LHCN-M2 (cell line): ENCODE measurements at places on chromosomes 6 and 20.

- no peak for DNase-seq
Measured at GRCh38 chr20:40545478-40545877, 143.6 kb downstream of the MAFB start.

DNA sequence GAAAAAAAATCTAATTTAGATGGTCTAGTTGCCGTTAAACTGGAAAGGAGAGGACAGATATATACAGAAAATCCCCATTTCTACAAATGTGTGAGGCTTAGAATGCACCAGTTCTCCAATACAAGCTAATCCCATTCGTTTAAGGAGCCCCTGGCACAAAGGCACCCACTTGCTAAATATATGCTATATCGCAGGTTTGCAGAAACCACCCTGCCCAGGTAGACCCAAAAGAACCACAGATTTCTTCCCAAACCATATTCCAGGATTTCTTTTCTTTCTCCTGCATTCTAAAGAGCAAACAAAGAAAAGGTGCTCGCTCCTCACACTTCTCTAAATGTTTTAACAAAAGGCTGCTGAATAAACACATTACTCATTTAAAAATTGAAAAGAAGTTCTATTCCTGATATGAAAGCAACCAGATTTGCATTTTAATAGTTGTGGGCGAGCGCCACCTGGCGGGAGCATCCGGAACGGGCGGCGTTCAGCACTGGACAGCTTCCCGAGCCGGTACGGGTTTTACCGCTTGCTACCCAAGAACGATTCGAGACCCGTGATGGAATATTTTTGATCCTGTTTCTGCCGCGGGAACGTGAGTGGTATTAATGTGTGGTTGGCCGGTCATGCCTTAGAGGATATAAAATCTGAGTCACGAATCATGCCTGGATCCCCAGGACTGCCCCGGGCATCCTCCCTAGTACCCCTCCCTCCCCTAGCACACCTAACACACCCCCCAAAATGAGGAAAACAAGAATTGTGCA, 2.1 kb downstream of the PTPRT start:
- peak; percentile 35 for DNase-seq

DNA sequence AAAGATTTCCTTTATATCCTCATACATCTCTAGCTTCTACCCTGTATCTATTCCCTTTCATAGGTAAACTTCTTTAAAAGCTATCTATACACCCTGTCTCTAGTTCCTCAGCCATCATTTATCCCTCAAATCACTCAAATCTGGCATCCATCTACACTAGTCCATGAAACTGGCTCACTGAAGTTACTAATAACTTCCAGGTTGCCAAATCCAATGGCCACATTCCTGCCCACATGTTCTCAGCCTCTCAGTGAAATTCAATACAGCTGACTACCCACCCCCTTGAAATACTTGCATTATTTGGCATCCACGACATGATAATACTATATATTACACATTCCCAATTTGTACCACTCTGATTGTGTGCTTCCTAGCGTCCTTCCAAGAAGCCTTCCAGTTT, 8.7 kb downstream of the REPS1 start:
- DNase-seq: no peak

GRCh38 chr6:44659726-44660125, 272.2 kb downstream of the CDC5L start:
- DNase-seq: no peak

- DNase-seq: no peak
Measured at GRCh38 chr6:89836639-89837222, 7.1 kb downstream of the CASP8AP2 start.

DNA sequence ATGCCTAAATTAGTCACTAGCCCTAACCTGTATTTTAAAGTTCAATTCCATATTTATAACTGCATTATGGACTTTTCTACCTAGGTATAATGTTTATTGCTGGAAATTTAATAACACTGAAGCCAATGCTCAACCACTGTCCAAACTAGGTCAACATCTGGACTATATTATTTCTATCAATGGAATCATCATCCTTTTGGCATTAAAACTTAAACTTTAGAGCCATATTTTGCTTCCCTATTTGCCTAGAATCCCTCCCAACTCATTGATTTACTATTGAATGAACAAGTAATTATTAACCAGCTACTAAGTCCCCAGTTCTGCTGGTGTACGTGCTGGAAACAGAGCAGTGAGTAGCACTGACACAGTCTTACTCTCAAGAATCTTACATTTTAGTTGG, 291.7 kb upstream of the SPTLC3 start:
- DNase-seq: no peak

- no peak for DNase-seq
Measured at GRCh38 chr6:35400111-35400510, 52.0 kb upstream of the FANCE start.

- no peak for DNase-seq
Measured at GRCh38 chr6:74408844-74409243, 712.8 kb downstream of the CD109 start.

DNA sequence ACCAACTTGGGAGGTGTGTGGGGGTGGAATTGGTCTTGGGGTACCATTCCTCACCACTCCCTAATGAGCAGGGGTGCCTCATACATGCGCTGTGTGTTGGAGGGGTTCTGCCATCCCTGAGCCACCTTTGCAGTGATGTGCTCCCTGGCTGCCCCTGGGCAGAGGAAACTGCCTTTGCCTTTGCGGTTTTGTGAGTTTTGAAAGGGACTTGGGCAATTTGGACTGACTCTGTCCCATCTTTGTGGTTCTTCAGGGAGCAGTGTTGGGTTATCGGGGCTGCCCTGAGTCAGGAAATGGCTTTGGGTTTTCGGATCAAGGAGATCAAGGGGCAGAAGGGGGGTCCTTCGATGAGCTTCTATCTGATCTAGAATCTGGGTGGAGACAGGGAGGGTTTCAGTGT, 3.9 kb upstream of the PHACTR3 start:
- no peak for DNase-seq

GRCh38 chr20:14777591-14777990, 440.2 kb upstream of the FLRT3 start:
- DNase-seq: peak; percentile 13

DNA sequence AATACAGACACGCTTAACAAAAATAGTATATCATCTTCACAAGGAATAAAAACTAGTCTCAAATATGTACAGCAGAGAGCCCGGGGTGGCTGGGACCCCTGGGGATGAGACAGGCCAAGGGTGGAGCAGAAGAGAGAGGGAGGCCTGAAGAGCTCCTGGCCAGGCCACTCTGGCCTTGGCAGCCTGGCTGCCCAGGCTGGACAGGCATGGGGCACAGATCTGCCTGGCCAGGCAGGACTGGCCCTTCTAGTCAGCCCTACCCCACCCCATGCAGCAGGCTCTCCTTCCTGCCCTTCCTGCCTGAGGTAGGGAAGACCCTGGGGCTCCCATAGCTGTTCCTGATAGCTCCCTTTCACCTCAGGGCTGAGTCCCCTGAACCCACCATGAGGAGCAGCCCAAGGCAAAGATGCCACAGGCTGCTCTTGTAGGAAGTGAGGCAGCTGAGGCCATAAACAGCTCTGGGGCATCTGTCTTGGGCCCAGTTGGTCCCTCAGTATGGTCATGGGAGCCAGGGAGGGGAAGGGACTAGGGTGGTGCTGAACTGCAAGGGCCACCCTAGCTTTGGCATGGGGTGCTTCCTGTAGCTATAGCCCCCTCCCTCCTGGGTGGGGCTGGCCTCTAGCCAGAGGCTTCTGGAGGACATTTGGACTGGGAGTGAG, 27.1 kb downstream of the COX4I2 start:
- DNase-seq: no peak

DNA sequence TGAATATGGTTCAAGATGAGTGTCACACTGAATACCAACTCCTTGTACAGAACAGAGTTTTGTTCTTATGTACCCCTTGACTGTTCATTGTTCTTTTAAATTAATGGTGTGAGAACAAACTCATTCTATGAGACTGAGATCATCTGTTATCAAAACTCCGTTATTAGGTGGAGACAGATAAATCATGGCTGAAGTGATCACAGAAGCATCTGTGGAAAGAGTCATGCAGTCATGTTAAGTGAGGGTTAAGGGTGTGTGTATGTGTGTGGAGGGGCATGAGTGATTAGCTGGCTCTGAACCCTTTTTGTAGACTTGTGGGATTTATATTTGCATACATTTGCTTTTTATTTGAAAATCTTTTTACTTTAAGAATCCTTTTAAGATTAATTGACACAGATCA, 24.7 kb downstream of the ADGRG6 start:
- no peak for DNase-seq

- peak; percentile 75 for DNase-seq
Measured at GRCh38 chr20:1900321-1900801, 5.2 kb downstream of the SIRPA start.

GRCh38 chr6:112886415-112886814, 539.3 kb downstream of the RFPL4B start:
- no peak for DNase-seq

DNA sequence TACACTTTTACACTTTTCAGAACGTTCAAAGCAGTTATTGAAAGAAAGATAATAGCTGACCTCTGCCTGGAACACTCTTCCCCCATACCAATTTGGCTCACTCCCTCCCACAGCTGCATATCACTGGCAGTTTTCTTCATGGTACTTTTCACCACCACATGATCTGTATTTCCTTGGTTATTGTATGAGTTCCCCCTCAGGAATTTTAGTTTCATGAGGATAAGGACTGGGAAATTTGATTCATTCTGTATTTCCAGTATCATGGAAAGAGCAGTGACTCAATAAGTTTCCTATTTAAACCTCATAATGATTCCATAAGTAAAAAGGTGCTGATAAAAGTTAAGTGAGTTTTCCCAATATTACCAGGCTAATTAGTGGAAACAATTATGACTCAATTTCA, 16.0 kb downstream of the HTR1B start:
- peak; percentile 89 for DNase-seq

DNA sequence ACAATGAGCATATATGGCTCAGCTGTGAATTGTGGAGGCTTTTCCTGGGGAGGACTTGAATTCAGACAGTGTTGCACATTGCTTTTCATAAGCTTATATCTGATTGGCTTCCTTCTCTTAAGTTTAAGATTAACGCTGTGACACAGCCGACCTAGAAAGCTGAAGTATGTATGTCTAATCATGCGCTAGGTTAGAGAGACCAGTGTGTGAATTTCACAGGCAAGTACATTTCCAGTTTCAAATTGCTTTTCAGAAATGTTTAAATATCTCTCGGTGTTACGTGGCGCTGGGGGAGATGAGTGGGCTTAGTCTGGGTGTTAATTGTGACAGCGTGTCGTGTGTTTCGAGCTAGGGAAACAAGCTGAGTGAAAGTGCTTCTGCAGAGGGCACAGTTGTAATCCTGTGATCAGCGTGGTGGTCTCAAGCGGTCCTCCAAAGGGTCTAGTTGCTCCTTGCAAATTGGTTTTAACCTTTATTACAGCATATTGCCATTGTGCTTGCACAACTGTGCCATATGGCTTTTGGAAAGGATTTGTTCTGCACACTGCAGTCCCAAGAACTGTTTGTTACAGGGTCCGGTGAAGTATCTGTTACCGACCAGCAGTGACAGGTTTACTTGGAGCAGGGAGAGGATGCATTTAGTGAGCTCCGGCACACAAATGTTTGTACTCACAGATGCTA, 166.6 kb downstream of the SASH1 start:
- DNase-seq: peak; percentile 52

DNA sequence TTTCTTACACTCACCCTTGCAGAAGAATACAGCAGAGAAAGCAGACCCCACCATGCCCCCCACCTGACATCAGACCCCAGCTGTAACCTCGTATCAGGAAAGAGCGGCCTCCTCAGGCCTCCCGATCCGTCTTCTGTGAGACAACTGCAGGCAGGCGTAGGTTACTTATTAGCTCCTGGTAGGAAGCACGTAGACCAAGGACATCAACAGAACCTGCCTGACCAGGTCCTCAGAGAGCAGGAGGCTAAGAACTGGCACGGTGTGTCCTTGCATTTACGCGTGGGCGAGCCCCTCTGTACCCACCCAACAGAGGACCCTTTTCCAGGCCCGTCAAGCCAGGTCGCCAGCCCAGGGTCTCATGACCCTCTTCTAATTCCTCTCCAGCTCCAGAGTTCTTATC, 51.0 kb downstream of the ABHD12 start:
- no peak for DNase-seq

DNA sequence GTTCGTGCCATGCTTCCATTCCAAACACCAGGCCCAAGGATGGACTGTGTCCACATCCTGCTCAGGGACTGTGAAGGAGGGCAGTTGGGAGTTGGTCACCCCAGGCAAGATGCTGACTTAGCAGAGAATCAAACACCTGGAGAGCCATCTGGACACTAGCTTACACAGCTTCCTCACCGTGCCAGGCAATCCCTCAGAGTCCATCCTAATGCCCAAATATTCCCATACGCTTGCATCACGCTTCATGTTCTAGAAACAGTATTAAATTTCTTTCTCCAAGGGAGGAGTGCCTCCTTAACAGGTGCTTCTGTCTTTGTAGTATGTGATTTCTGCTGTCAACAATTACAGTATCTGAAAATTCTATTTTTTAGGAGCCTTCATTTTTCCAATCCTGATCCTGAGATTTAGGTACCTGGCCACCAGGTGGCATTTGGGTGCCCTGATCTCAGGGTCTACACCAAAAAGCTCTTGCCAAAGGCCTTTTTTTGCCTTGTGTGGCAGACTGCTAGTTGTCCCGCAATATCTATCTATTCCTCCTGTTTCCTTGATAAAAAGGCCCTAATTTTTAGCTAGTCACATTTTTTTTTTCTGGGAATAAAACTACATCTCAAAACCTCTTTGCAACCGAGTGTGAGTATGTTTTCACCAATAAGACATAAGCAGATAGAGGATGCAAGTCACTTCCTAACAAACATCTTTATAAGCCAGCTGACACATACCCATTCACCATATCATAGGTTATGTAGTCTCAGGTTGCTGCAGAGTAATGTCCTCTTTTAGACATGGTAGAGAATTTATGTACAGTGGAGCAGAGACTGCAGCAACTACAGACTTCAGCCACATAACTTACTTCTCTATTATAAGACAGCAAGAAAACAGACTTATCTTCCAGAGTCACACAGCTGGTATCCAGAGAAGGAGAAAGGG, 85.0 kb downstream of the PREP start:
- DNase-seq: no peak

DNA sequence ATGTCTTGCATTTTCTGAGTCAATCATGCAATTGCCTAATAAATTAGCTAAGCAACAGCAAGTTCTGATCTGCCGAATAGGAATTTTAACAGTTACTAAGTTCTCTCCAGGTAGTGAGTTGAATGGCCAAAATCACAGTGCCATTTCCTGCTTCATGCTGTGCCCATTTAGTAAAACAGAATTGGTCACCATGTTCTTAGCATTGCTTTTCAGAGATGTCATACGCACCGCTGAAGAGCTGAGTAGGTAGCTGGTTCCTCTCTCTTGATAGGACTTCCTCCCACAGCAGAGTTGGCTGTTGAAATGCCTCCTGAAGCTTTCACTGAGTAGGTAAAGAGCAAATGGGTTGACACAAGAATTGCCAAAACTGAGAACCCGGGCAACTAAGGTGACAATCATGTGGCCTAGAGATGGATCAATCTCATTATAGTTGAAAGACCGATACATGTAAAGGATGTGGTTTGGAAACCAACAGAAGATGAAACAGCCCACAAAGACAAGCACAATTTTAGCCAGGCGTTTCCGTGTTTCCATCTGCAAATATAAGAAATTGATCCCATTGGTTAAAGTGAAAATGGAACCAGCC, 57.1 kb upstream of the GJE1 start:
- no peak for DNase-seq

DNA sequence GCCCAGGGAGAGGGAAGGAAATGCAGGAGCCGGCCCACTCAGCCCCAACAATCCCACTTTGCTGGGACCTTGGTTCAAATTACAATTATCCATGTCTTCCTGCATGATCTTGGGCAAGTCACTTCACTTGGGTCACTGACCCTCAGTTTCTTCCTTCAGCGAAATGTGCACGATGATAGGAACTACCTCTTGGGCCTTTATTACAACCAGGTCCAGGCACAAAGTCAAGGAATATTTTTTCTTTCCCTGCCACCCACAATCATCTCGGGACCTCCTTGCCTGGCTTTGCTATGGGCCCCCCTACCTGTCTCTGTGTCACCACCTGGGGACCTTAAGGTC, 358 bp upstream of the PLTP start:
- no peak for DNase-seq
